ENCODE measurements at places on chromosomes 3 and 15.

GRCh38 chr3:73508330-73508954 is 116.3 kb downstream of the PDZRN3 start:
- no peak for DNase-seq

DNA sequence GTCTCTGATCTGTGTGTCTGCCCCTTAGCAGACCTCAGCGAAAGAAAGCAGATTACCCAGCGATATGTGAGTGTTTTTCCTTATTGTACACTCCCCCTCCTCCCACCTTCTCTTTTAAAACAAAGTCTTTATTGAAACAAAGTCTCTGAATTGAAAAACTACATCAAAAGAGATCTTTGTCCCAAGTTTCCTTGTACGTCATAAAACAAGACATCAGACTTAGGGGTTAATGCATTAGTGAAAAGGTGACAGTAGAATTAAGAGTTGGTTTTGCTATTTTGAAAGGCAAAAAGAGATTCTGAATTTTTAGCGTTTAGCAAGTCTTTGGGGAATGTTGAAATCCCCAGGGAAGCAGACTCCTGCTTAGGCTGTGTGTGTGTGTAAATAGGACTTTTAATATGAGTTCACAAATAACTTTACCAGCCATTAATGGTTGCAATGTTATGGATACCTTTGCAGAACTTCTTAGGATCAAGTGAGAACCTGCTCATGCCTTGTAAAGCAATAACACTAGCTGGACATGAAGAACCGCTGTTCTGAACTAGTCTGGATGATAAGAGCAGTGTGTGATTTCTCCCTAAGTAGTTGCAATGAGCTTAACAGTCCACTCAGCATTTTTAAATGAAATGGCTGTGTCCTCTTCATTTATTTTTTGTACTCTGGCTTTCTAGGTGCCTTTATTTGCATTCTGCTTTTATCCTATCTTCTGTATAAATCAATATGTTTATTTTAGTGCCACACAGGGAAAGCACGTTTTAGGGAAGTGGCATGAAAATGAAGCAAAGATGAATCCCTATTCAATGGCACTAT is 136.6 kb downstream of the MCTP2 start:
- no peak for DNase-seq

DNA sequence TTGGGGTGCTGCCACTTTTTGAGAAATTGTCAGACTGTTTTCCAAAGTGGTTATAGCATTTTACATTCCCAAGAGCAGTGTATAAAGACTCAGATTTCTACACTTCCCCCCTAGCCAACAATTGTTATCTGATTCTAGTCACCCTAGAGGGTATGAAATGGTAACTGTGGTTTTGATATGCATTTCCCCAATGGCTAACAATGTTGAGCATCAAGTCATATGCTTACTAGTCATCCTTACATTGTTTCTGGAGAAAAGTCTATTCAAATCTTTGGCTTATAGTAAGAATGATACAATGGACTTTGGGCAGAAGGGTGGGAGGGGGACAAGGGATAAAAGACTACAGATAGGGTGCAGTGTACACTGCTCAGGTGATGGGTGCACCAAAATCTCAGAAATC is 73.3 kb downstream of the CSNK1G1 start:
- DNase-seq, result no peak

GRCh38 chr3:183892610-183893214 is 8.0 kb upstream of the PARL start:
- no peak for DNase-seq

GRCh38 chr3:108462899-108463298 is 47.5 kb downstream of the MYH15 start:
- no peak for DNase-seq

DNA sequence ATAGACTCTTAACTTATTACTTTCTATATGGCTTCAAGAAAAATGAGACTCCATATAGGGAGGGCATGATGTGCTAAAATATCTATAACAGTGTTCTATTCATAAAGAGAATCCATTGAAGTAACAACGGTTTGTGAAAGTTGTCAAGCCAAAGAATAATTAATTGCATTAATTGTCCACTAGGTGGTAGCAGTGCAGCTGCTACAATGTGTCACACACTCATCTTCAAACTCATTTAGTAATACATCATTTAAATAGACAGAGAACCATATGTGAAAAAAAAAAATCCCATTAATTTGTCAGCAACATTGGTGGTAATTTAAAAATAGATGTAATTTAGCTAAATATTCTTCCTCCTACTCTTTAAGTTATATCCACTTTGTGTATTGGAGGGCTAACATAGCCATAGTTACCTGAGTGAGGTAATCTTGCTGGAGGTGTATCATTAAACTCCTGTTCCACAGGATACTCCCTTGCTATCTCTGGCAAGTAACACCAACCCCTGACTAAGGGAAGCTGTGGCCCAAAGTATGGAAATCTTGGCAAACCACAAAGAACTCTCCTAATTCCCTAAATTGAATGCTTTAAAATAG is 3.7 kb upstream of the CPA3 start:
- DNase-seq, result no peak

GRCh38 chr3:97949743-97950142 is 22.5 kb downstream of the RIOX2 start:
- DNase-seq, result no peak

DNA sequence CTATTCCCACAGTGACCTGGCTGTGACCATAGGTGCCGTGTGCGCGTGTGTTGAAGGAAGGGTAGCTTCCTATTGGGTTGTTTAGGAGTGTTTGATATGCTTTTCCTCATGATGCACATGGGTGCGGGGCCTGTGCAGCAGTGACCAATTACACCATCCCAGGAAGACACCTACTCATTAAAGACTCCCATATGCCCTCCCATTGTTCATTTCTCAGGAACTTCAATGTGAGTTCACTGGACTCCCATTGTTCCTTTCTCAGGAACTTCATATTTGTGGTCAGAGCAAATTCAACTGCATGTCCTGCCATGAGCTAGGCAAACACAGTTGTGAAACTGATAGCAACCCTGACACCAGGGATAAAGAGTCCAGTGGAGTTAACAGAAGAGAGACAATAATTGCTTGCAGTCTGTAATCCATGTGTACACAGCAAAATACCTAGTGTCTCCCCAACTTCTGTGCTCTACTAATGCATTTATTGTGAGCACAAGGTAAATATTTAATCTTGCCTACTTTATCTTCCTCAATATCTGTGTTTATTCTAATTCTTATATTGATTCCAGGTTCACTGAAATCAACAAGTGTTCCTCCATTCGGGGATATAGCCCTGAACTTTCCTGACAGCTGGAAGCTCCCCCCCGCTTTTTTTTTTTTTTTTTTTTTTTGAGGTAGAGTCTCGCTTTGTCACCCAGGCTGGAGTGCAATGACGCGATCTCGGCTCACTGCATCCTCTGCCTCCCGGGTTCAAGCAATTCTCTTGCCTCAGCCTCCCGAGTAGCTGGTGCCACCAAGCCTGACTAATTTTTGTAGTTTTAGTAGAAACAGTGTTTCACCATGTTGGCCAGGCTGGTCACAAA is 57.5 kb upstream of the GCNT3 start:
- DNase-seq, result no peak

DNA sequence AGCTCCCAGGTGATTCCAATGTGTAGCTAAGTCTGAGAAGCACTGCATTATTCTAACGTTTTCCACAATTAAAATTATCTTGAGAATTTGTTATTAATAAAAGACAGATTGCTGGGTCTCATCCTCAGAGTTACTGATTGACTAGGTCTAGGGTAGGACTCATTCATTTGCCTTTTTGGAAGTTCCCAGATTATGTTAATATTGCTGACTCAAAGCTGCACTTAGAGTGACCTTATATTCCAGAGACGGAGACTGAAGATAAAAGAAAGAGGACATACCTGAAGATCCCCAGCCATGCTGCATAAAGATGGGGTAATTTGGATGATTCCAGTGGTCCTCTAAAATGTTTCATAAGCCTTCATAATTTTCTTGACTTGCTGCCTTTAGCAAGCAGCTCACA is 81.8 kb downstream of the PLSCR2 start:
- no peak for DNase-seq

GRCh38 chr3:105516972-105517371 is 150.3 kb downstream of the ALCAM start:
- no peak for DNase-seq

DNA sequence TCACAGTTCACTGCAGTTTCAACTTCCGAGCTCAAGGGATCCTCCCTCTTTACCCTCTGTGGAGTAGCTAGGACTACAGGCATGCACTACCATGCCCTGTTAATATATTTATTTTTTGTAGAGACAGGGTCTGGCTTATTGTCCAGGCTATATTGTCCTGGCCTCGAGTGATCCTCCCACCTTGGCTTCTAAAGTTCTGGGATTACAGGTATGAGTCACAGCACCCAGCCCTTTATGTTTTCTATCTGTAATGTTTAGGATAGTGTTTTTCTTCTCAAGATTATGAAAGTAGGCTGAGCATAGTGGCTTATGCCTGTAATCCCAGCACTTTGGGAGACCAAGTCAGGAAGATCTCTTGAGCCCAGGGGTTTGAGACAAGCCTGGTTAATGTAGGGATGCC is 11.9 kb upstream of the SCG3 start:
- DNase-seq, result no peak

DNA sequence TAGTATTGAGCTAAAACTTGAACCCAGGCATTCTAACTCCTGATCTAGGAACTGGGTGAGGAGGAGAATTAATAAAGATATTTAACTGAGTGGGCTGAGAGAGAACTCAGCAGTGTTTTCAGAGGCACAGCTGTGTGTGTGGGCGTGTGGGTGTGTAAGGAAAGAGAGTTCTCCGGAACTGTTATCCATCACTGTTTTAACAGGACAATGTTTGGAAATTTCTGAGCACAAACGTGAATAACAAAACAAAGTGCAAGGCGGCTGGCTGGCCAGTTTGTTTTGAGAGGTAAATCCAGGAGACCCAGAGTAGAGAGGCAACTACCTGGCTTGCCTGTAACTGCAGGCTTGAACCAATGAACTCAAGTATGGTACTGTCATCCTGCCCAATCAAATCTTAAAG is 5.0 kb upstream of the PTPN9 start:
- no peak for DNase-seq

- no peak for DNase-seq
These were observed 54.9 kb downstream of the SLCO3A1 start for GRCh38 chr15:91908391-91908790.

DNA sequence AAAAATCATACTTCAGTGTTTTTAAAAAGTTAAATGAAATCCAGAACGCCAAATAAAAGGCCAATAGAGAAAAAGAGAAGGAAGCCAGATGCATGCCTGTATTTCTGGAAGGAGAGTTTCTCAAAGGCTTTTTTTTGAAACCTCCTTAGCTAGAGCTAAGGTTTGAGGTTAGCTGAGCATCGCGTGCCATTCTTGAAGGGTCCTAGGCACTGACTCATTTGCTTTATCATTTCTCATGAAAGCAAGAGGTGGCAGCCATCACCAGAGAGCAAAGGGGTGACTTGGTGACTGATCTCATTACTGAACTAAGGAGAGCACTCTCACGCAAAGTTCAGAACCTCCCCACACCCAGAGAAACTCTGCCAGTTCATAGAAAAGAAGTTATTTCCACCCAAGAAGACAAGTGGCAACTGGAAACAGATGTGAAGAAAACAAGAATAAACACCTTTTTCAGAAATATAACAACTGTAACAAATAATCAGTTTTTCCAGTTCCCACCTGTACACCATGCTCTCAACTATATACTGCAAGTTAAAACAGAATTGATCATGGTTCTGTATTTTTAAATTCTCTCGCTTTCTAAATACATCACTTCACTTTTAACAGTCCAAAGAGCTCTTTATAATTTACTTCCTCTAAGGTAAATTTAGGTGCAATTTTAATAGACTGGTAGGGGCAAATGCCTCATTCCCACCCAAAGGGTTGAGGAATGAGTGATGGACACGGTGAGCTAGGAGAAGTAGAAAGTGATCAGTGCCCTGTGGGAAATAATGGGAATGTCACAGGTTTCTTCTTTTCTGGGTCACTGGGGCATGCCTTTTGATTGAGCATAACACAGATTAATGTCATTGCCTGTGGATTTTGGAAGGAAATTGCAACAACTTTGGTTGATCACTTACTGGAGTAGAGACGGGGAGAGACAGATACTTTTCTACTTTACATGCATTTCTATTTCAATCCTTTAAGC is 24.7 kb downstream of the GPR15 start:
- peak; percentile 78 for DNase-seq

DNA sequence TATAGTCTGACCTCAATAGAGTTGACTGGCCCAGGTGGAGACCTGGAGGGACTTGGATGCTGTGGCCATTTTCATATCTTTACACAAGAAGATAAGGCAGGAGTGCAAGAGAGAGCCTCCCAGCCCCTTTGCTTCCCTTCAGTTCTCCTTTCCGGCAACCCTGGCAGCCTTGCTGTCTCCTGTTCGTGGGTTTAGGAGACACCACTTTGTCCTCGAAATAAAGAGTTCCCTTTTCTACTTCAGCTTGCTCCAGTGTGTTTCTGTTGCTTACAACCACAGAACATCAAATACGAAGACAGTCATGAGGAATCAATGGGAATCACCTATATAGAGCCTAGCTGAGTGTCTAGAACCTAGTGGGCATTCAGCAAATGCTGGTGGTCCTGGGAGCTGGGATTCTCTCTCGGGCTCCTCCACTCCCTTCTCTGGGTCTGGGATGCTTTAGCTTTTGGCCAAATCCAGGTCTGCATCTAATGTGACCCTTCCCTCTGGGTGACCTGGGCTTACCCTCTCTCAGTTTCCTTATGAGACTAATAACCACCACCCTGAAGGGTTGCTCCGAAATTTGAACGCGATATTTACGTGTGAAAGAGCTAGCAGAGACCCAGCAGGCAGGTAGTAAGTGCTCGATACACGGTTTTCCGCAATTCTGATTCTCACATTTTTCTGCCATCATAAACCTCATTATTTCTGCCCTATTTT is 44.5 kb downstream of the PCSK6 start:
- no peak for DNase-seq

- no peak for DNase-seq
These were observed 385.9 kb downstream of the RAP2B start for GRCh38 chr3:153547970-153548369.

GRCh38 chr3:181692311-181693145 is 19.2 kb upstream of the SOX2 start:
- no peak for DNase-seq

DNA sequence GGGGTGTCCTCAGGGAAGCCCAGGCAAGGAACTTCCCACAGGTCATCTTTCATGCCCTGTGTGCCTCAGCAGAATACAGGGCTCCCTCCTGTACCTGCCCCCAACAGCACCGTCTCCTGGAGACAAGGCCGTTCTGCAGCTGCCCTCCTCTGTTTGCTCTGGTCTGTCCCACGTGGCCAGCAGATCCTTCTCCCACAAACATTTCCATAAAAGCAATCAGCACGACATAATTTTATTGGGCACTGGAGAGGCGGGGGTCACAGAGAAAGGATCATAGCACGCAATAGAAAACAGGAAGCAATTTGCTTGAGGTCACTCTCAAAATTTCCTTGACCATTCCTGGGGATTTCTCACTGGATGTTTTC is 29.4 kb downstream of the STARD5 start:
- DNase-seq, result no peak

DNA sequence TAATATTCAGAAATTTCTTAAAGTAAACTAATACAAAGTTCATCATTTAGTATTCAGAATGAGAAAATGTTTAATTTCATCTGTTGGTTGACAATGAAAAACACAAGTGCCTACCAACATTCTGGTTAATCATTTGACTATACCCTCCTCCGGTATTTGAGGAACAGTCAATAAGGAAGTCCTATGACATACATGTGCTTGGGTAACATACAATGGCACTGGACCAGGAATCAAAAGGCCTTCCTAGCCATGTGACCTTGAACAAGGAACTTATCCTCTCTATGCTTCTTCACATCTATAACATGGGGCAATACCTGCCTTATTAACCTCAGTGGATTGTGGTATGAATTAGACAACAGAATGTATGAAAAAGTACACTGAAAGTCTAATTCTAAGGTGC is 65.8 kb downstream of the ZNF280D start:
- no peak for DNase-seq
